ENCODE measurements at places on chromosomes 6 and 20. TPM values are rescaled to one million over a fixed set of nuclear protein-coding genes. Genes with fewer than 3 reads are reported as not detected.

Gene SDC4
- 34.8 TPM for total RNA-seq

Gene RIMS4
- not detected for total RNA-seq

Gene COX4I2
- not detected for total RNA-seq

Gene DACT2
- not detected for total RNA-seq

Gene RHAG
- total RNA-seq, result not detected

Gene GSTA2
- not detected for total RNA-seq

GRCh38 chr6:147507162-147508041 lies 1.1 kb upstream of the SAMD5 start:
- peak; percentile 42 for DNase-seq

DNA sequence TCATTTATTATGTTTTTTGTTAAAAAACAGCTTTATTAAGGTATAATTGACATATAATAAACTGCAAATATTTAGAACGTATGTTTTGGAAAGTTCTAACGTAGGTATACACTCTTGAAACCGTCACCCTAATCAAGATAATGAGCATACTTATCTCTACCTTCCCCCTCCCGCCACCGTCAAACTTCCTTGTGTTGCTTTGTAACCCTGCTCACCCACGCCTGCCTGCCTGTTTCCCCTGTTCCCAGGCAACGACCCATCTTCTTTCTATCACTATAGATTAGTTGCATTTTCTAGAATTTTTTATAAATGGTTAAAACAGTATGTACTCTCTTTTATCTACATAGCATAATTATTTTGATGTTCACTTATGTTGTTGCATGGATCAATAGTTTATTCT lies 33.5 kb upstream of the GCLC start:
- DNase-seq, result no peak

- DNase-seq, result no peak
Measured at GRCh38 chr6:105748737-105749161, 337.4 kb upstream of the PRDM1 start.

- DNase-seq, result no peak
Measured at GRCh38 chr20:37888641-37889040, 14.3 kb upstream of the VSTM2L start.

DNA sequence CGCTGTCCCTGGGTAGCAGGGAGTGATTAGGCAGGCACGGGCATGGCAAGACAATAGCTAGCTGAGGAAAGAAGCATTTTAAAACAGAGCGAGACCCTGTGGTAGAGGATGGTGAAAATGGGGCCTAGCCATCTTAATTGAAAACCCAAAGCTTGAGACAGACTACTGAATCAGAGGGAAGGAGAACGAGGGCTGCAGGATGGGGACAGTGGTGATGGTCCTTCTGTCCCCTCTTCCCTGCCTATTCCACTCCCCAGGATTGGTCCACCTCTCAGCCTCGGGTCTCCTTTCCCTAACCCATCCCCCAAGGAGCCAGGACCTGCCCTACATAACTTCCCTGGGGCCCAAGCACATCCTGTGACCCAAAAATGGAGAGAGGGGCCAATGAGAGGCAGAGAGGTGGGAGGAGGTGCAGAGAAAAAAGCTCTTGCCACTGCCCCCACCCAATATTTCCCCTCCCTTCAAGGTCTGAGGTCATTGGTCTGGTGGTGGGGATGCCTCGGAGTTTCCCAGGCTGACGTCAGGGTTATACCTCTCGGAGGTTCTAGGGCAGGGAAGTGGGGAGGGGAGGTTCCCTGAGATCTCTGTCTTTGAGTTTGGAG lies 884 bp upstream of the CUTA start:
- no peak for DNase-seq

GRCh38 chr6:168374541-168375071 lies 55.0 kb upstream of the DACT2 start:
- DNase-seq, result no peak

GRCh38 chr6:119444642-119445557 lies 95.3 kb upstream of the MAN1A1 start:
- DNase-seq, result no peak

GRCh38 chr20:51249781-51250180 lies 226.9 kb upstream of the KCNG1 start:
- no peak for DNase-seq

GRCh38 chr20:53824779-53825178 lies 231.1 kb upstream of the ZNF217 start:
- no peak for DNase-seq

DNA sequence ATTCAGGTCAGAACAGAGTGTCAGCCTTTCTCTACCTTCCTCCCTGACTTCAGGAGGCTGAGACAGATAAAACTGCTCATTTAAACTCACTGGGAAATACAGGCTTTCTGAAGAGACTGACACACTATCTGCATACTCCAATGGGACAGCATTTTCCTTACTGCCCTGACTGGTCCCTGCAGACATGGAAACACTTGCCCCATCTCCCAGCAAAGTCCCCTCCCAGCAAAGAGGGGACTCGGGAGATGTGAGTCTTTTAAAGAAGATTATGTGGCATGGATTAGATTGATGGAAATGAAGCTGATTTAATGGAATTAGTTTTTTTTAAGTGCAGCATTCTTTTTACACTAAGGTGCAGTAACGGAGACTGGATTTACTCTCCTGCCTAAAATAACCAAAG lies 90.8 kb downstream of the CFAP61 start:
- no peak for DNase-seq

GRCh38 chr20:17766226-17766625 lies 66.5 kb downstream of the BANF2 start:
- no peak for DNase-seq

DNA sequence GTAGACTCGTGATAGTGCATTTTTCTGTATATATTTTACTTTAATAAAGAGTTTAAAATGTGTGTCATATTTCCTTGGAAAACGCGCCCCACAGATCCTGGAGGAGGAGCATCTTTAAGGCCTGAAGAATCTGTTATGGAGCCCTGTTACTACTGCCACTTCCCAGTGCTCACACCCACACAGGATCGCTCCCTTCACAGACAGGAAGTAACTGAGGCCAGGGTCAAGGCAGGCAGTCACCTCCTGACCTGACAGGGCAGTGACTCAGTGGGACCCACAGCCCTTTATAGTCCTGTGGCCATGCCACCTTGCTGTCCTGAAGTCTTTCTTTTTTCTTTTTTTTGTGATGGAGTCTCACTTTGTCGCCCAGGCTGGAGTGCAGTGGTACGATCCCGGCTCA lies 9.0 kb downstream of the RRBP1 start:
- DNase-seq, result no peak
